Urinary bladder (tissue), 4 donors: ENCODE measurements at places on chromosomes 12 and 14.

- no peak for DNase-seq
Observed at GRCh38 chr12:3313066-3313465, 177.9 kb upstream of the PRMT8 start.

DNA sequence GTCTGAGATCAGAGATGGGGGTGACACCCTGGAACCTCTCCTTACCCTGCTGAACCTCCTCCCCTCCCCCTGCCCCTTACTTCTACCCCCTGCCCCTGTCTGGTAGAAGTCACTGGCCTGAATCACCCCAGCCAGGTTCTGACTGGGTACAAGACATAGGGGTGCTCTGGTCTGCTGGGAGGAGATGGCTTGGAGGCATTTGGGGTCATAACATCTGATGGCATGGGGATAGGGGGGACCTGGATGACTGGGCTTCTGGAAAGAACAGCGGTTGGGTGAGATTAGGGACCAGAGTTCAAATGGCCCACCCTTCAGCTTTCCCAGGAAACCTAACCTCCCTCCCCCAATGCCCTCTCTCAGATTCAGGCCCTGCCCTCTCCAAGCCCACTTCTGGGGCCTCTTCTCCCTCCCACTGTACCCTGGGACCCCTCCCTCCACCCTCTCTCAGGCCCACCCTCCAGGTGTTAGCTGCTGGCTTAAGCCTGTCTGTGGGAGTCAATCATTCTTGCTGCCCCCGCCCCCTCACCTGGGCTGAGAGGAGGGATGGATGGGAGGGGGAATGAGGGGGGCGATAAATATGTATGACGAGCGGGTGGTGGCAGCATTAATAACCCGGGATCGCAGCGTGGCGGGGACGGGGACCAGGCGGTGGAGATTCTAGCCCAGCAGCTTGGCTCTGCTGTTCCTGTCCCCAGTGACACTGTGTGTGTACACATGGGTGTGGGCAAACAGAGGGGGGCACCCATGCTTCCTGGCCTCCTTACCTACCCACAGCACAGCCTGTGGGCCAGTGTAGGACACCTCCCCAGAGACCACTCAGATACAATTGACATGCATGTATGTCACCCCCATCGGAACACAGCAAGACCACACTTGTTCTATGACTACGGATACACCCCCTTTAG lies 5.9 kb downstream of the NXPH4 start:
- no peak for DNase-seq

DNA sequence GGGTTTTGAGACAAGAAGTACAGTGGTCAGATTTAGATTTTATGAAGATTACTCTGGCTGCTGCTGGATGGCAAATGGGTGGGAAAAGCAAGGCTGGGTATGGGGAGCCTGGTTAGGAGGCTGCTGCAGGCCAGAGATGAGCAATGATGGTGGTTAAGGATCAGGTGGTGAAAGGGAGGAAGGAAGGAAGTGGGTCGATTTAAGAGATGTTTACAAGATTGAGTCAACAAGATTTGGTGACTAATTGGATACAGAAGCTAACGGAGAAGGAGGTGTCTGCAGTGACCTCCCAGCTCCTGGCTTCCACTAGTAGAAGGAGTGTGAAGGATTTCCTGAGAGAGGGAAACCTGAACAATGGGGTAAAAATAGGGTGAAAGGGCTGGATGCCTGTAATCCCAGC lies 18.7 kb downstream of the NOS1 start:
- DNase-seq: no peak

- DNase-seq: no peak
Observed at GRCh38 chr14:89205137-89205740, 211.8 kb downstream of the FOXN3 start.

DNA sequence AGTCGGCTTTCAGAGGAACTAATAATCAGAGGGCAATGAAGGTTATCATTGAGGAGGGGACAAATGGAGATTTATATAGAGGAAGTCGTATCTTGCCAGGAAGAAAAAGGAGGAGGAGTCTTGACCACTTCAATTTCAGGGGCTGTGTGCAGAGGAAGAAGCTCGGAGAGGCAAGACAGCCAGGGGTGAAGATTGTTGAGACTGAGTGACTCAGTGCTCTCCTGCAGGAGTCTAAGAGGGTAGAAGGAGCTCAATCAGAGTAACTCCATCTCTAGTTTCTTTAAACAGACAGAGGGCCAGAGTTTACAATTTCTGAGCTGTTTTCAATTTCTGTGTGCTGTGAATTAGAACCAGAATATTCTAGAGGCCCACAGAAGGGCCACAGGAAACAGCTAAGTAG lies 439.3 kb upstream of the PRICKLE1 start:
- no peak for DNase-seq

DNA sequence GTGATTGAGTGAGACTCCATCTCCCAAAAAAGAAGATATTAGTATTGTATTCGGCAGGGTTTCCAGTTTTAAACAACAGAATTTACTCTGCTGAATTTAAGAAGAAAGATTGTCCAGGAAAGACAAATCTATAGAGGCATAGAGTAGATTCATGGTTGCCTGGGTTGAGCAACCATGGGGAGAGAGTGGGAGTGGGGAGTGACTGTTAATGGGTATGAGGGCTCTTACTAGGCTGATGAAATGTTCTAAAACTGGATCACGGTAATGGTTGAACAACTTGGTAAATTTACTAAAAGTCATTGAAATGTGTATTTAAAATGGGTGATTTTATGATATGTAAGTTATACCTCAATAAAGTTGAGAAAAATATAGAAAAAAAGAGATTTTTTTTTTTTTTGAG lies 13.9 kb upstream of the C12orf76 start:
- no peak for DNase-seq

DNA sequence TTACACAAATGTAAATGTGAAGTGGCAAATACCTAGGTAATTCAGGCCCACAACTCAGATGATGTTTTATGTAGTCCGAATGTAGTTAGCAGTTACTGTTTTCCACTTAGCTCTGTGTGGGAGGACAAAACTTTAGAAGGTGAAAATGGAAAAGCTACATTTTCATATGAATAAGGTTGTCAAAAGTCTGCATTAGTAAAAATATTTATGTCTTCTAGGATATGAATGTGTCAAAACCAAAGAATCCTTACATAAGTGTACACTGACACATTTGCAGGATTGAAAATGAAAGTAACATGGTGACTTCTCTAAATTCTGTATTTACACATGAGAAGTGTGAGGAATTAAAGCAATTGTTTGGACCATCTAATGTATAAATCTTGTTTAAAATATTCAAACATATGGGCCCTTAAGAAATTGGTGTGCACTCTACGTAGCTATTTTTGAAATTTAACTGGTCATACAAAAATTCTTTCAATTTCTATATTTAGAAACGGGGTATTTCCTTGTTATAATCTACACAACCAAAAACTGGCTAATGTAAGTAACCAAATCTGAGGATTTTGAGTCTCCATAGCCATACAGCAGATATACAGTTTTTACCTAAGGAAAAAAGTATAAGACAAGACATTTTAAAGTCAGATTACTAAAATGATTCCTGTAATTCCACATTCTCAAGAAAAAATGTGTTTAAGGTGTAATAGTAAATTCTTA lies 5.4 kb downstream of the CDKN1B start:
- DNase-seq: no peak
